ENCODE measurements at places on chromosomes 6 and 20.

- DNase-seq = peak; percentile 22
These were observed 16.8 kb downstream of the BCL2L1 start for GRCh38 chr20:31705598-31706597.

GRCh38 chr20:32917191-32917950 is 58.6 kb downstream of the EFCAB8 start:
- no peak for DNase-seq

DNA sequence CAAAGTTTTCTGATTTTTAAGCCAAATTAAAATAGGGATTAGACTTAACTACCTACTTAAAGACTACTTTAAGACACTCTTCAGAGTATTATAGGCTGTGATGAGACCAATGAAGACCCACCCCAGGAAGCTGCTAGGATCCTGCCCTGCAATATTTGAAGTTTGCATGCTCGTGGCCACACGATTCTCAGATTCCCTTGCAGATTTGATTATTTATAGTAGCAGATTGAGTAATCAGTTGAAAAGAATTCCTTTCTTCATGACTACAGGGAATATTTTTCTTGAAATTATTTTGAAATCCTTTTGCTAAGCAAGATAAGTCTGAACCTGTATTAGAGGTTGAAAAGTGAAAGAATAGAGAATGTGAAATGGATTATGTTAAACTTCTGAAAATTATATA is 122.3 kb downstream of the B3GAT2 start:
- no peak for DNase-seq

DNA sequence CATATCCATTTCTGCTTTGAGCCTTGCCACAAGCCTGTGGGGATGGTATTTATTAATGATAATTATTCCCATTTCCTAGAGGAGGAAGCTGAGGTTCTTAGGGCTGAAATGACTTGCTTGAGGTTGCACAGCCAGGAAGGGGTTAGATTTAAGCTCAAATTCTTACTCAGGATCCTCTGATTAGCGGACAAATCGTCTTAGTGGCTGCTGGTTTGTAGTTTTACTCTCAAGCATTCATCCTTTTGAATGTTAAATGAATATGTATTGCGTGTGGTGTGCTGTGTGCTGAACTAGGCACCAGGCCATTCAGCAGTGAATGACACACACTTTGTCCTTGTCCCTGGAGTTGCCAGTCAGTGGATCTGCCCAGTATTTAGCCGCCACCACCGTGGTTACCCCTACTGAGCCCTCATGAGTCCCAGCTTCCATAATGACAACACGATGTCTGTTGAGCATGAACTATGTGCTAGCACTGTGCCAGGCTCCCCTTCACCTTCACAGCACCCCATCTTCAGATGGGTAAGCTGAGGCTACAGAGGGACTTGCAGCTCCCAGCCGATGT is 10.0 kb downstream of the PACSIN1 start:
- no peak for DNase-seq

DNA sequence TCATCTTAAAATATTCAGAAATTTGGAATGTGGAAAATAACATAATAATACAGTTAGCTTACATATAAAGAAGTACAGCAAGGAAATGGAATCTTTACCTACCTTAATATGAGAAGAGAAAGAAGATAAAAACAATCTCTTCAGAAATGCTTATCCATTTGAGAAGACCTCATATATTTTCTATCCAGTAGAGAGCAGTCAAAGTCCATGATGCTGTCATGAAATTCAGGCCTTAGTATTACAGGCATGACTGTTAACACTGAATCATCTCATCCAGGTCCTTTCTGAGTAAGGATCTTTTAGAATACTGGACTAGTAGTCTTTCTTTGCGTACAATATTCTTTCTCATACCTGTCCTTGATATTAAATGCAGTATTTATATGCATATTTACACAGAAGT is 713.4 kb downstream of the CD109 start:
- DNase-seq = peak; percentile 3

DNA sequence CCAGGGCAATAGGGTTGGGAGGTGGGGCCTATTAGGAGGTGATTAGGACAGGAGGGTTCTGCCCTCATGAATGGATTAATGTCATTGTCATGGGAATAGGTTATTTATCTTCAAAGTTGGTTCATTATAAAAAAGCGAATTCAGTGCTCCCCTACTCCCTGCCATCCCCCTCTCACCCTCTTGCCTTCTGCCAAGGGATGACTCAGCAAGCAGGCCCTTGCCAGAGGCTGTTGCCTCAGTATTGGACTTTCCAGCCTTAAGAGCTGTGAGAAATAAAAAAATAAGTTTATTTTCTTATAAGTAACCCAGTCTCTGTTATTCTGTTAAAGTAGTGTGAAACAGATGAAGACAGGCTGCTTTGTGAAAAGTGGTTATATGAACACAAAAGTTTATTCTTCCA is 381.1 kb upstream of the ZFP64 start:
- DNase-seq = no peak

- DNase-seq = no peak
These were observed 67.4 kb downstream of the CNBD2 start for GRCh38 chr20:36035745-36036144.
